ENCODE measurements at places on chromosomes 2 and 18.

DNA sequence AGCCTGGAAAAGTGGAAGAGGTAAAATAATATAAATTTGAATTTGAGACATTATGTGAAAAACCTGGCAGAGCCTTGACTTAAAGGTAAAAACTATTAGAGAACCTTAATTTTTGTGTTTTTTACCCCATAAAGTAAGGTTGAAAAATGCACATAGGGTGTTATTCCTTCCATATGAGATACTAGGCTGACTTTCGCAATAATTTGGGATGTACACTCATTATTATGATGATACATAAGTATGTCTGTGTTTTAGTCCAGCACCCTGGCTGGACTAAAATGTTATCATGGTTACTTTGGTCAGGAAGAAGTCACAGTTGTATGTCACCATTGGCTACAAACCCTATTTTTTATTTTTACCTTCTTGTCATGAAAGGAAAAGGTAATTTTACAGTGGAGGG lies 19.8 kb downstream of the NEMP2 start:
- DNase-seq = no peak

DNA sequence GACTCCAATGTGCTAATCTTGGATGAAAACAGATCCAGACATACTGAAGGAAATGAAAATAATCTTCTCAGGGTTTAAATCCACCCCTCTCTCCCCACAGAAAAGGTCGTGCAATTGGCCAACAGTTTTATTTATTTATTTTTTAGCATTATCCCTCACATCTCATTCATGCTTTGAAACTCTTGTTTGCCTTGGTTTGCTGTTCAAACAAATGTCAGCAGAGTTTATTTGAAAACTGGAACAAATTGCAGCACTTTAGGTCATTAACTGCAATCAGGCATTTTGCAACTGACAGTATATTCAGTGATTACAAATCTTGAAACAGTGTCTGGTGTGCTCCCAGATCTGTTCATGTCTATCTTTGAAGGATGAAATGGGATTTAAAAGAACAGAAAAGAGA lies 220.6 kb downstream of the SLC4A10 start:
- no peak for DNase-seq

- no peak for DNase-seq
Measured at GRCh38 chr18:39571511-39571910, 2005.9 kb upstream of the CELF4 start.

GRCh38 chr18:12391487-12392165 lies 14.6 kb upstream of the AFG3L2 start:
- DNase-seq = no peak

- DNase-seq = no peak
Measured at GRCh38 chr18:8991155-8991554, 111.3 kb upstream of the NDUFV2 start.

GRCh38 chr2:191023235-191023679 lies 9.3 kb upstream of the STAT1 start:
- DNase-seq = no peak

- DNase-seq = no peak
Measured at GRCh38 chr18:13604786-13605185, 121.6 kb downstream of the FAM210A start.

GRCh38 chr18:68778280-68778886 lies 19.5 kb upstream of the CCDC102B start:
- no peak for DNase-seq

DNA sequence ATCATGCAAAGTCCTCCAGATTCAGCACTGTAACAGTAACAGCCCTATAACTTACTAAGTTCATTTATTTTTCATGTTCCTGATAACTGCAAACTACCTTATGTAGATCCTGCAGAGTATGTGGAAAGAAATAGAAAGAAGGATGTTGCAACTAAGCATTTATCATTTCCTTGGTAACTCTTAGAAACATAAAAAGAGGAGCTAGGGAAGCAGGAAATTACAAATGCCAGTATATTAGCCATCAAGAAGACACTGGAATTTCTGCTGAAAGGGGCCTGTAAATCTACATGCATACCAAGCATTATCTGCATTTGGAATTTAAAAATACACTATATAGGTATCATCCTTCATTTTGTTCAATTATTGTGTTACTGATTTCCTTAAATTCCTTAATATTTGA lies 66.8 kb downstream of the PDE11A start:
- DNase-seq = no peak

GRCh38 chr2:45199973-45200372 lies 190.7 kb upstream of the SIX2 start:
- DNase-seq = no peak

DNA sequence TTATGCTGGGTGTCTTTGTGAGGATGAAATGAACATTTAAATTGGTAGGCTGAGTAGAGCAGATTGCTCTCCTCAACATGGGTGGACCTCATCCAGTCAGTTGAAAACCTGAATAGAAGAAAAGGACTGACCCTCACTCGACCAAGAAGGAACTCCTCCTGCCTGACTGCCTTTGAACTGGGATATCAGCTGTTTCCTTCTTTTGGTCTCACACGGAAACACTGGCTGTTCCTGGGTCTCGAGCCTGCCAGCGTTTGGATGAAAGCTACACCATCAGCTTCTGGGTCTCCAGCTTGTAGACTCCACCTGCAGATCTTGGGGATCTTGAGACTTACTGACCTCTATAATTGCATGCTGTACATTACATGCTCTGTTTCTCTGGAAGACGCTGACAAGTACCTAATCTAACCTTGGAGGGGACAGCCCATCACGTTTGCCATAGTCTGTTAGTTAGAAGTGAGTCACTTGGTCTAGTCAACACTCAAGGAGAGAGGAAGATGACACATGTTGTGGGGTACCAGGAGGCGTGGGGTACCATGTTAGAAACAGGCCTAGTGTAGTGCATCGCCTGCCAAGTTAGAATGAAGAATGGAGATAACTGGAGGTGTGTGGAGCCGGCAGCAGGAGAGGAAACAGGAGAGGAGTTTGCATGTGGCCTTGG lies 267.0 kb downstream of the MREG start:
- no peak for DNase-seq

- DNase-seq = no peak
Measured at GRCh38 chr2:118842661-118843482, 4.6 kb downstream of the EN1 start.

GRCh38 chr2:232377841-232378734 lies 463 bp upstream of the ALPP start:
- DNase-seq = no peak

GRCh38 chr2:18980104-18980785 lies 378.2 kb downstream of the OSR1 start:
- DNase-seq = no peak

DNA sequence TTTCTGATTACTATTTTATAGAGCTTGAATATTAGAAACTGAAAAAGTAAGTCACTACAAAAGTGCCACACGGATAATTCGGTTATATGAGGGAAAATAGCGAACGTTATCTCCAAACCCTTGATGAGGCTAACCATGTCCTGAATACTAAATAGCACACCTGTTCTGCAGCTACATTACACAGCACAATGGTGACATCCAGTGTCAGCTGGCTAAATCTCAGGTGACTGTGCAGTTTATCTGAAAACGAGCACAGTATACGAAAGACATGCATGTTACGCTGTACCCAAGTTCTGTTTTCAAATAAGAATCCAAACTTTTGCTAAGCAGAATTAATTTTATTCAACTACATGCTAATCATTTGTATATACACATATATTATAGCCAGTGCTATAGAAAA lies 9.0 kb downstream of the CCDC68 start:
- no peak for DNase-seq

GRCh38 chr2:143716522-143716921 lies 587.3 kb downstream of the ARHGAP15 start:
- DNase-seq = no peak

DNA sequence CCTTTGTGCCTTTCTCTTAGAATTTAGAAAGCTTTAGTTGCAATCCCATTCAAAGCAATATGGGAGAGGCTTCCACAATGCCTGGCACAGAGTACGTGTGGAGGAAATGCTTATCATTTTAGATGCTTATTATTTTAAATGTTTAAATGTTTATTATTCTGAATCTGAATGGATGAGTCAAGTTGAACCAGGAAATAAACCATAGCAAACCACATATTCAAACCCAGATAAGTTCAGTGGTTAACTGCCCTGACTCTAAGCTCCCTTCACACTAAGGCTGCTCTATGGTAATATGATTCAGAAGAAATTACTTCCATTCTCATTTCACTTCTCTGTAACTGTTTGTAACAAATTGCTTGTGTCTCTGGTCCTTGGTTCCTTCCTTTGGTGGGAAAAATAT lies 5.2 kb upstream of the PPP4R1 start:
- DNase-seq = no peak

GRCh38 chr2:37500031-37500430 lies 155.6 kb downstream of the QPCT start:
- DNase-seq = no peak

DNA sequence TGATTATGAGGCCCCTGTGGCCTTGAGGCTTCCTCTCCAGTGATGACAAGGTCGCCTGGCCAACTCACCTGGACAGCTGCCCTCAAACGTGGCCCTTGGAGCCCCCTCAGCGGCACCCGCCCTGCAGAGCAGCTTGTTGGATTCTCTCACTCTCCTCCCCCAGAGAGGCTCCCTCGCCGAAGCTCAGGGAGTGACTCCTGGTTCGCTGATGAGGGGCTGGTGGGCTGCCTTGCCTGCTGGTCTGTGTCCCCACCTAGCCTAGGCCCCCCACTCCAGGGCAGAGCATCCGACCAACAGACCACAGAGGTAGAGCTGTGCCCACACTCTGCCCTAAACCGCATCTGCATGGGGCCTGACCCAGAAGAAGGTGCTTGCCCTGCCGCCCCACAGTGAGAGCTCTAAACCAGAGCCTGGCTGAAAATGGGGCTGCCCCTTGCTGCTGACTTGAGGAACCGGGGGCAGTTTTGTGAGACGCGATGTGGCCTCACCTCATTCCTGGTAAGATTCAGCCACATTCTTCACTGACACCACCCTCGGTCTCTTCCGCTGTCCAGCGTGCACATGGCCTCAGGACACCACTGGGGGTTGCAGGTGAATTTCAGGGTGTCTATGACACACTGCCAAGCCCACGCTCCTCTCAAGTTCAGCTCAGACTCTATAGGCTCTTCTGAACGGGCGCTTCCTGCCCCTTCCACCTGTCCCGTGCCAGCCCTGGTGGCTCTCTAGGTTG lies 131.6 kb downstream of the CABLES1 start:
- DNase-seq = no peak

- no peak for DNase-seq
Measured at GRCh38 chr2:173101687-173102086, 26.0 kb downstream of the MAP3K20 start.

- no peak for DNase-seq
Measured at GRCh38 chr2:37600735-37601134, 70.7 kb downstream of the CDC42EP3 start.

DNA sequence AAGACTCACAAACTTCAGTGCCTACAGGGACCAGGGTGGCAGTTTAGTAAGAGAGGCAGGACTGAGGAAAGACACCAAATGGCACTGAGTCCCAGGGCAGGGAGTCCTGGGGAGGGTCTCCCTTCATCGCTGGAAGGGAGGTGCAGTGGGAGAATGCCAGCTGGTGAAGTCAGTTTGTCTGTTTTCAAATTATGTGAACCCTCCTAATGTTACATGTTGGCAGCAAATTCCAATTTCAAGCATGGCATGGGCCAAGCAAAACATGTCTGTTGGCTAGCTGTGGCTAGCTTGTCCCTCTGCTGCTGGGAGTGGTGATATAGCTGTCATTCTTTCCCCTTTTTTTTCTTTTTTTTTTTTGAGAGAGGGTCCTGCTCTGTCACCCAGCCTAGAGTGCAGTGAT lies 55.9 kb upstream of the HAAO start:
- no peak for DNase-seq

- no peak for DNase-seq
Measured at GRCh38 chr2:21332993-21333625, 209.3 kb downstream of the TDRD15 start.

DNA sequence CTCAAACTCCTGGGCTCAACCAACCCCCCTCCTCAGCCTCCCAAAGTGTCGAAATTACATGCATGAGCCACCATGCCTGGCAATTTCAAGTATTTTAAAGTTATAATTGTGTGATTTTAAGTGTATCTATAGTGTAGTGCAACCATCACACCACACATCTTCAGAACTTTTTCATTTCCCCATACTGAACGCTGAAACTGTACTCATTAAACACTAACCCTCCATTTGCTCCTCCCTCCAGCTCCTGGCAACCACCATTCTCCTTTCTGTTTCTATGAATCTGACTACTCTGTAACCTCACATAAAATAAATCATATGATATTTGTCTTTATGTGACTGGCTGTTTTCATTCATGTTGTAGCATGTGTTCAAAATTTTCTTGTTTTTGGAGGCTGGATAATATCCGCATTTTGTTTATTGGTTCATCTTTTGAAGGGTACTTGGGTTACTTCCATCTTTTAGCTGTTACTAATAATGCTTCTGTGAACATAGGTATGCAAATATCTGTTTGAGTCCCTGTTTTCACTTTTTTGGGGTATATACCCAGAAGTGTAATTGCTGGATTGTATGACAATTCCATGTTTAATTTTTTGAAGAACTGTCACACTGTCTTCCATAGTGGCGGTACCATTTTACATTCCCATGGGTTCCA lies 188.2 kb downstream of the PLCL1 start:
- DNase-seq = no peak

GRCh38 chr2:25787020-25787419 lies 91.3 kb downstream of the ASXL2 start:
- no peak for DNase-seq

GRCh38 chr18:32607816-32608215 lies 137.1 kb upstream of the GAREM1 start:
- DNase-seq = no peak

- DNase-seq = no peak
Measured at GRCh38 chr2:70901227-70902066, 34.3 kb upstream of the ATP6V1B1 start.

DNA sequence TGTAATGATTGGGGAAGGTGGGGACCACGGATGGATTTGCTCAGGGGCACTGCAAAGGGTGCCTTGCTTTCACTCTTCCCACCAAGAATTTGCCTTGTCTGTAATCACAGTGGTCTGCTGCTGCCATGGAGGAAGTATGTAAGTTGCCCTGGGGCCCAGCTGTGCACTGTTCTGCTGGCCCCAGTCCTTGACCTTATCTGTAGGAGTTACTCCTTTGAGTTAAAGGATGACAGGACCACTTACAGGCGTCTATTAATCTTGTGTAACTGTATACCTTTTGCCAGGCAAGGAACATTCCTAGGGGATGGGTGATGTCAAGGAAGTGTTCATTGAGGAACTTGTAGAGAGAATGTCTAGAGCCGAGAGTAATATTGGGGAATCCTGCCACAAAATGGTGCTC lies 212.8 kb upstream of the LRRTM1 start:
- no peak for DNase-seq

Data from stimulated activated CD8-positive, alpha-beta memory T cell treated with anti-CD3 and anti-CD28 coated beads, Interleukin-7, amount 100 ng/mL, for 1 hour (primary cell).